NCI-H187 treated with DMSO at 0.1 percent for 48 hours (cell line): ENCODE measurements at places on chromosomes 1 and 21.

DNA sequence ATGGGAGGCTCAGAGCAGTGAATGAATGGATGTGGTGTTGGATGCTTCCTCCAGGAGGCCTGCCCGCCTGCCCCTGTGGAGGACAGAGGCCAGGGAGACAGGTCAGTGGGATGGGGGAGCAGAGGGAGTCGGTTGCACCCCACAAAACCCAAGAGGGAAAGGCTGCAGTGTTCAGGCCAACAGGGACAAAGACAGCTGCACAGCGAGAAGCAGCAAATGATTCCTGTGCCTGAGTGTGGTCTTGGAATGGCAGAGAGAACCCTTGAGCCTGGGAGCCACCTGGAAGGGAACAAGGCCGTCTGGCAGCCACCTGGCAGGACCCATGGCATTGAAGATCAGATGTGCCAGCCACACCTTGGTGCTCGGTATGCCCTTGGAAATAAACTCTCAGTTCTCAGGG is 8.1 kb downstream of the TFF3 start:
- DNase-seq = peak; percentile 16

- DNase-seq = no peak
Measured at GRCh38 chr1:221832617-221833016, 90.7 kb upstream of the DUSP10 start.

DNA sequence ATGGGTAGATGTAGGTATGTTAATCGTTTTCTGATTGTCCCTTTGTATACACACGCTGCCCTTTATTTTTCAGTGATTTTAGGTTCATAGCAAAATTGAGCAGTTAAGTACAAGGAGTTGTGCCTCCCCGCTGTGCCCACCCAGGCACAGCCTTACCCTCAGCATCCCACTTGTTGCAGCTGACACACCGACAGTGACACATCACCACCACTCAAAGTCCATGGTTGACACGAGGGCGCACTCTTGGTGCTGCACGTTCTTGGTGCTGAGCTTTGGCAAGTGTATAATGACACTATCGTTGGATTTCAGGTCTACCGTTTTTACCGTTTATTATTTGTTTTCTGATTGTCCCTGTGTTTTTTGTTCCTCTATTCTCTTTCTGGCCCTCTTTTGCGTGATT is 15.6 kb downstream of the C1orf159 start:
- no peak for DNase-seq

- DNase-seq = no peak
Measured at GRCh38 chr1:167950569-167950968, 13.7 kb upstream of the MPC2 start.

- DNase-seq = no peak
Measured at GRCh38 chr1:206891412-206891811, 5.8 kb upstream of the IL24 start.

DNA sequence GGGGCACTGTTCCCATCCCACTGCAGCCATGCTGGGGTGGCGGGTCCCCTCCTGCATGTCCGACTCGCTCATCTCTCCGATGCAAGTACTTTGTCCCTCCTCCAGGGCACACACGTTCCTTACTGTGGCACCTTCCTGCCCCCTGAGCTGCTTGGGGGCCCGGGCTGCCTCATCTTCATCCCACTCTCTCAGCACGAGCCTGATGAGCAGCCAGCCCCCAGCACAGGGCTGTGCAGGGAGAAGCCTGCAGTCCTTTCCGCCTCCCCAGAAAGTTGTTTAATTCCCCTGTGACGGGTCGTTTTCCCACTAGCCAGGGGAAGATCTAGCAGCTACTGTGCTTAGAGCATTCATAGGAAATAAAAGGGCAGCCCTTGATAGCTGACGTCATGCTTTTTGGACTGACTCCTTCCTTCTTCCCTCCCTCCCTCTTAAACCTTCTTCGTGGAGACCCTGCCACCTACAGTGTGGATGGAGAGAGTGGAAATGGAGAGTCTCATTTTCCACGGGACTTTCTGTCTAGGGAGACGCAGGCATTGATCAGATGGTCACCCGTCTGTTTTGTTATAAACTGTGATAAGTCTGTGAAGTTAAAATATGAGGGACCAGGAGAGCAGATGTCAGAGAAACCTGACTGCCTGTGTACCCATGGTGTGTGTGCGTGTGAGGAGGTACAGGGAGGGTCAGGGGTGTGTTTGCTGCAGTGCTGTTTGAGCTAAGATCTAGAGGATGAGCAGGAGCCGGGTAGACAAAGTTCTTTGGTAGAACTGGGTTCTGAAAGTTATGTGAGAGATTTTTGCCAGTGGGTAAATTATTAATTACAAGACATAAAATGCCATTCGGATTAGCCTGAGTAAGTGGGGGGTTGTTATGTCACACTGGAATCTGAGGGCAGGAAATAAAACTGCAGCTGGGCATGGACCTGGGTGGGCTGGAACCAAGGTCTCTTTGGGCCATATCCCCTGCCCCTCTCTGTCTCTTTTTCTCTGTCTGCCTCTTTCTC is 34.3 kb downstream of the GPR137B start:
- no peak for DNase-seq

GRCh38 chr21:26060335-26061115 is 110.0 kb downstream of the APP start:
- DNase-seq = no peak

DNA sequence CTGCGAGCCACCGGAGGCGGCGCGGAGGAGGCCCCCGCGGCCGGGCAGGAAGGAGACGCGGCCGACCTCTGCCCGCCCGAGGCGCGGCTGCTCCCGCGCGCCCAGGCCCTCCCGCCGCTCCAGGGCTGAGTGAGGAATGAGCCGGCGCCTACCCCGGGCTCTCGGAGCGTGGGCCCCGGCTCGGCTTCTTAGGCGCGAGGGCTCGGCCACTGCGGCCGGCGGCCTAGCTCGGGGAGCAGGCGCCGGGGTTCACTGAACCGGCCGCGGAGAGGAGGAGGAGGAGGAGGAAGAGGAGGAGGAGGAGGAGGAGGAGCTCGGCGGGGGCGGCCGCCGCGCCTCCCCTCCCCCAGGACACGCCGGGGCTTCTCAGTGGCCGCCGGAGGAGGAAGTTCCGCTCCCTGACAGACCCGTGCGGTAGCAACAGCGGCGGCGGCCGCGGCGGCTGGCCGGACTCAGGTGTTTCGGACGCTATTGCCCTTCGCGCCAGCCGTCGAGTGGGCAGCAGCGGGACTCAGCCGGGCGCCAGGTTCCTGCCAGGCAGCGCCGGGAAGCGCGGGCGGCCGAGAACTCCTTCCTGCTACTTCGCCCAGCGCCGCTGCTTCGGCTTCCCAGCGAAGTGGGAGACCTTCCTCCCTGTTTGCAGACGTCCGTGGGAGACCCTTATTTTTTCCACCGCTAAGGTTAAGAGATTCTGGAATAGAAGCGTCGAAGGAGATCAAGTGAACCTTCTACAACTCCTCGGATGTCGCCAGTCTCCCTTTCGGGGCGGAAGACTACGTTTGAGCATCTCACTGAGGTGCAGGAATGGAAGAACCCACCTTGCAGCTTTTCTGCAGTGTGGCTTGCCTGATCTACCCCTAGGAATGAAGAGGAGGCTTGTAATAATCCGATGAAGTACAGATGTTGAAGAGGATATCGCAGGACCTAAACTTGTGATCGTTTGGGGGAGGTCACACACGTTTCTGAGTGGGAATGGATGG is at the start of gene MAN1A2:
MAN1A2 (plus strand) TSS at position 404 of the 980 bp plus-strand sequence. CDS start 735 bp downstream, outside the sequence.
- no peak for DNase-seq

DNA sequence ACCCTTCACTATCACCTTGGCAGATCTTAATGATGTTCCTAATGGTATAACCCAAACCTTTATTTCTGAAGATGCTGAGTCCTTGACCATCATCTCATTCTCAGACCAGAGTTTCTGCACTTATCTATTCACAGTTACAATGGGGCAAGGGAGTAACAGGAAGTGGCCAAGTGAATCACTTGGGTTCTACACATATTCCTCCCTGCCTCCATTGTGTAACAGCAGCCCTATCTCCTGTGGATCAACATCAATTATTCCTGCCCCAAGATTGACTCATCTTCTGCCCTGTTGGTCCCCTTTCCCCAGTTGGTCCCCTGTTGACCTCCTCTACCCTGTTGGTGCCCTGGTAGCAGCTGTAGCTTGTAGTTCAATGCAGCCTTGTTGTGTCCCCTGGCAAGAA is 10.3 kb upstream of the S100A7 start:
- no peak for DNase-seq

GRCh38 chr1:40058453-40059337 is 18.2 kb downstream of the CAP1 start:
- DNase-seq = no peak

- DNase-seq = no peak
Measured at GRCh38 chr21:24628046-24628445, 979.2 kb downstream of the MRPL39 start.
